ENCODE measurements at places on chromosomes 12 and 14.

DNA sequence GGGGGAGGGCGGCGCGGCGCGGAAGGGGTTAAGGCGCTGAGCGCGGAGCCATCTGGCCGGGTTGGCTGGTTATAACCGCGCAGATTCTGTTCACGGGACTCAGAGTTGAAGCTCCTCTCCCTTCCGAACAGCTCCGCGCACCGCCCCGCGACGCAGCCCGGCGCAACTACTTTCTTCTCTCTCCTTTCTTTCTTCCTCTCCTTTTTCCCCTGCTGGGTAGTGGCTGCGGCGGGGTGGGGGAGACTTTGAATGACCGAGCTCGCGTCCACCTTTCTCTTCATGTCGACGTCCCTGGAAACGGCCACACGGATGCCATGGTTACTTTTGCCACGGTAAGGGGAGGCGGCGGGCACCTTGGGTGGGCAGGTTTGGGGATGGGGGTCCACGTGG, at the start of gene NTF3:
NTF3 (plus strand) TSS at position 98 of the 390 bp plus-strand sequence; CDS start at position 315, 217 bp downstream.
- no peak for DNase-seq

DNA sequence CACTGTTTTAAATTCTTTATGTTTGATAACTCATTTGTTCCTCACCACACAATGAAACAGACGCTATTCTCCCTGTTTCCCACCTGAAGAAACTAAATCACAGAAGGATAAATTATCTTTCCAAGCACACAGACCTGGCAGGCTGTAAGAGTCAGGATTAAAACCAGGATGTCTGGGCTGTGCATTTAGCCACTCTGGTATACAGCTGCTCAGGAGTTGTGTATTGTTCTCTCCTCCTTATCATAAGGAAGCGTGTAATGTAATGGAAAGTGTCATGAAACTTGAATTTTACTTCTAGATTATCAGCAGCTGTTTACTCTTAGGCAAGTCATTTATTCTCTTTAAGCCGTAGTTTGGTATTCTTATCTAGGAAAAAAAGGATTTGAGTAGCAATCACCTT, 154.8 kb upstream of the LRIG3 start:
- DNase-seq: no peak

DNA sequence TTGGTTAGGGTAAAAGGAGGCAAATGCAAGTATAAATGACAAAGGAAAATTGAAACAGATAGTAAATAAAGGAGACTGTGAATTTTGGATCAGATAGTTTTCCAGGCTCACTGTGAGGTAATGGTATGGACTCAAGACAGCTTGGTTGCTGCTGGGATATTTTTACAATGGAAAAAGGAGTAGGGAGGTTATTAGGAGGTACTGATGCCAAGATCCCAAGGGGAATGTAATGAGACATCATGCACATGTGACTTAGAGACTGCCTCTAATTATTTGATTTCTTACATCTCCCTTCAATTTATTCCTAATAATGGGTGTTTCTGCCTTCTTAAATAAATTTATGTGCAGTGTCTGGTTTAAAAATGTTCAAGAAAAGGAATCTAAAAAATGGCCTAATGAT, 56.9 kb downstream of the TAOK3 start:
- DNase-seq: no peak

GRCh38 chr12:41497409-41497808, 309.3 kb downstream of the PDZRN4 start:
- no peak for DNase-seq

Measured in AG04449 (cell line).